Activated gamma-delta T cell treated with Interleukin-2 at 50 U/mL for 16 hours (primary cell): ENCODE measurements at places on chromosomes 3 and 15.

DNA sequence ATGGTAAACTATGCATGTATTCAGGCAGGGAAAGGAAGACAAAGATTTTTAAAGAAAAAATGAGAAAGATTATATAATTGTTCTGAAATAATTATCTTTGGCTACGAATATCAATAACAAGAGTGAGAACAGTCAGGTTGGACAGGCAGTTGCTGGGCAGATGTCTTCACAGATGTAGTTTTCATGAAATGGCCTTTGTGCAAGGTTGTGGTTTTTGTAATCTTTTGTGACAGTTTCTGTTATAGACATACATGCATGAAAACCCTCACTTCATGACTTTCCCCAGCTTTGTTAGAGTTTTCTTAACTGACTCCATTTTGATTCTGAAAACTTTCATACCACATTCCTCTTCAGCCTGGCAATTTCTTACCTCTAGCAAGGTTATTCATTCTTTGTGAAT, 34.9 kb upstream of the SLC25A36 start:
- DNase-seq: no peak

- DNase-seq: no peak
These were observed 343.0 kb upstream of the THRB start for GRCh38 chr3:24837601-24838000.

DNA sequence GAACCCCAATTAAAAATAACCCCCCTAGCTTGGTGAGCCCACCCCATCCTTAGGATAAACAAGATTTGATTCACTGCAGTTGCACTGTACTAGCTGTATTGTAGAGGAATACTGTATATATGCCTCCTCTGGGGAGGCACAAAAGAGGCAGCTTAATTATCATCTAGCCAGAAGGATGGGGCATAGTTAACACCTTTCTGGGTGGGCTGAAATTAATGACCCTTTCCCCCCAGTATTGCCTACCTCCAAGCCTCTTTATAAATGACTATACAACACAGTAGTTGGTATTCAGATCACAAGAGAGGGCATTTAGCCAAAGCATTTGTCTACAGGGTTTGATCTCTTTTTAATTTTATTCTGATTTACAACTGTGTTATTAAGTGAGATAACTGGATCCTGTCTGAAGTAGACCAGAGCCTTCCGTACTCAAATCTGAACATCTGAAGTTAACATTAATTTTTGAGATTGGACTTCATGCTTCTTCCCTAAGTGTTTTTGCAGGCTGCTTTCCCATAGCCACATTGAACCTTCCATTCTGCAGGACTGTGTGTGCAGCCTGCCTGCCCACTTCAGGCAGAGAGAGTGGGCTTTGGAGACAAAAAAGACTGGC, 807.0 kb upstream of the ARRDC4 start:
- DNase-seq: no peak

GRCh38 chr15:73329501-73330200, 39.1 kb downstream of the HCN4 start:
- DNase-seq: no peak

DNA sequence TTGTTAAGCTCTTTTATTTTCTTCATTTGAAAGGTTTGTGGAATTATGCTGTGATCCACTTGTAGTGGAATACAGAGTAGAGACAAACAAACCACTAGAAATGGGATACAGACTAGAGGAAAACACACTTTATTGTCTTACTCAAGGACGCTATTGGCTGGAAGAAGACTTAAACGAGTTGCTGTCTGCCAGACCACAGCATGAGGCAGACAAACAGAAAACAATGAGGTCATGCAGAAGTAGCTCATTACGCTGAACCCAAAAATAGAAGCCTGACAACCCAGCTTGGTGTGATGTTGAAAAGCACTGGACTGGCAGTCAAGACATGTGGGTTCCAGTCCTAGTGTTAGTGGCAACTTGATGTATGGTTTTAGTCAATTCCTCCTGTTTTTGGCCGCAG, 62.4 kb upstream of the P3H2 start:
- DNase-seq: no peak

DNA sequence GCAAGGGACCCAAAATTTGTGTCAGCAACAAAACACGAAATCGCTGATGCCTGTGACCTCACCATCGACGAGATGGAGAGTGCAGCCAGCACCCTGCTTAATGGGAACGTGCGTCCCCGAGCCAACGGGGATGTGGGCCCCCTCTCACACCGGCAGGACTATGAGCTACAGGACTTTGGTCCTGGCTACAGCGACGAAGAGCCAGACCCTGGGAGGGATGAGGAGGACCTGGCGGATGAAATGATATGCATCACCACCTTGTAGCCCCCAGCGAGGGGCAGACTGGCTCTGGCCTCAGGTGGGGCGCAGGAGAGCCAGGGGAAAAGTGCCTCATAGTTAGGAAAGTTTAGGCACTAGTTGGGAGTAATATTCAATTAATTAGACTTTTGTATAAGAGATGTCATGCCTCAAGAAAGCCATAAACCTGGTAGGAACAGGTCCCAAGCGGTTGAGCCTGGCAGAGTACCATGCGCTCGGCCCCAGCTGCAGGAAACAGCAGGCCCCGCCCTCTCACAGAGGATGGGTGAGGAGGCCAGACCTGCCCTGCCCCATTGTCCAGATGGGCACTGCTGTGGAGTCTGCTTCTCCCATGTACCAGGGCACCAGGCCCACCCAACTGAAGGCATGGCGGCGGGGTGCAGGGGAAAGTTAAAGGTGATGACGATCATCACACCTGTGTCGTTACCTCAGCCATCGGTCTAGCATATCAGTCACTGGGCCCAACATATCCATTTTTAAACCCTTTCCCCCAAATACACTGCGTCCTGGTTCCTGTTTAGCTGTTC, 34.9 kb downstream of the CHDH start:
- no peak for DNase-seq

DNA sequence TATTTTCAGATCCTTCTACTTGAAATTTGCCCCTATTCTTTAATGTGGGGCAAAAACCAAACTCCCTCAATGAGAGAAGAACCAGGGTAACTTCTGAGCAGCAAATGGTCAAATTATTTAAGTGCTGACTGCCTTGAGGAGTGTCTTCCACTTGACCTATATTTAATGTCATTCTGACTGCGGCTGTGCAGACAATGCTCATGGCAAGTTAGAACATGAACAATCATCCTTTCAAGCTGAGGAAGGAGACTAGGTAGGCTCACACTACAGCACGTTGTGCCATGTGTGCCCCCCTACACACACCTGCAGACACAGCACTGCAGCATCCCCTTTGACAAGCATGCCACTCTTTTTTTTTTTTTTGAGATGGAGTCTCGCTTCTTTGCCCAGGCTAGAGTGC, 98.2 kb downstream of the OSBPL10 start:
- no peak for DNase-seq

GRCh38 chr3:26559227-26559626, 63.3 kb upstream of the LRRC3B start:
- no peak for DNase-seq

DNA sequence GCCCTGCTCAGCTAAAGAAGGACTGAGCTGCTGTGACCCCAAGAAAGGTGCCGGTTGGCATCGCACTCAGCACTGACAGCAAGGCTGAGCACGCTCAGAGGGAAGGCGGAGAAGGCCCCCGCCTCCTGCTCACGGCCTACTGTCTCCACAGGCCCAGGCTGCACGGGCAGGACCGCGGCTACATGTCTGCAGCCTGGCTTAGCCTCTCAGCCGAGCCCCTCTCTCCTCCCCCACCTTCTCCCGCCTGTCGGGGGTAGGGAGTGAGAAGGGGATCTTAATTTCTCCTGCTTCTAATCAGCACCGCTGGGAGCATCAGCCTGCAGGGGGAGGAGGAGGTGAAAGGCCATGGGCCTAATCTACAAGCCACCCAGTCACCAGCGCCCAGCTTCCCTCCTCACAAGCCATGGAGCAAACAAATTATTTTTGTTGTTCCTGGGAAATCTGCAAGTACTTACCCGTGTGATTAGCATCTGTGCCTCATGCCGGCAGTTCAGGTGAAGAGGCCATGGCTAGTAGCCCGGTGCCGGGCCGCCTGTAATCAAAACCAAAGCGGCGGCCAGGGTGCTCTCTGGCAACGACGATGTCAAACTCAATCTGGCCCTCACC, 68.1 kb downstream of the EPHB3 start:
- no peak for DNase-seq

GRCh38 chr3:117114517-117115265, 405.1 kb downstream of the TUSC7 start:
- DNase-seq: no peak

DNA sequence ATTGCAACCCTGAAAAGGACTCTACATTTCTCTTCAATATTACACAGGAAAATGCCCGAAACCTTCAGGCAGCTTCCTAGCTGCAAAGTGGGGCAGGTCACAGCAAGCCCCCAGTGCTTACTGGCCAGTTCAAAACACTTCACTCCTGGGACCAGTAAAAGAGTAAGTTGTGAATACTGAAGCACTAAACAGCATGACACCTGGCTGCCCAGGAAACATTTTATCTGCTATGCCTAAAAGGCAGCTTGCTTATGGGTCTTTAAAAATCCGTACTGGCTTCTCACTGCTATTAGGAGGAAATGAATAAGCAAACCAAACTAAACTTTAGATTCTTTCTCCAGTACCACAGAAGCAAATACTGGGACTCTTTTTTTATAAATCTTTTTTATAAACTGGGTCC, 457.9 kb upstream of the ALCAM start:
- DNase-seq: no peak

- DNase-seq: no peak
These were observed 869 bp downstream of the ACSBG1 start for GRCh38 chr15:78233496-78233895.

- no peak for DNase-seq
These were observed 815.1 kb downstream of the VGLL3 start for GRCh38 chr3:86175593-86176444.

DNA sequence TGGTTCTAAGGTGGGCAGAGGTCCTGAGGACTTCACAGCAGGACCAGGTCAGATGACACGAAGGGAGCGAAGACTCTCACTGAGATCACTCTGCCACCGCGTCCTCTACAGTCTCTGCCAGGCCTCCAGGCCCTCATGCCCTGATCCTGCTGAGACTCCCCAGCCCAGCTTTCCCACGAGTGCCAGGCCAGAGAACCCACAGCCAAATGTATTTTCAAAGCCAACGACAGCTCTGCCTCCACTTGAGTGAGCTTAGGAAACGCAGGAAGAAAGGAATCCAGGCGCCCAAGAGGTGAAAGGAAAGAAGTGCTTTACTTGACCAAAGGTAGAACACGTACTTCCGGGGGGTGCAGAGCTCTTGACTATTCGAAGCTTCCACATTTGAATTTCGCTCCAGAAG, 275.0 kb downstream of the XXYLT1 start:
- DNase-seq: no peak

GRCh38 chr15:64717735-64718495, 57.5 kb downstream of the RBPMS2 start:
- DNase-seq: no peak

DNA sequence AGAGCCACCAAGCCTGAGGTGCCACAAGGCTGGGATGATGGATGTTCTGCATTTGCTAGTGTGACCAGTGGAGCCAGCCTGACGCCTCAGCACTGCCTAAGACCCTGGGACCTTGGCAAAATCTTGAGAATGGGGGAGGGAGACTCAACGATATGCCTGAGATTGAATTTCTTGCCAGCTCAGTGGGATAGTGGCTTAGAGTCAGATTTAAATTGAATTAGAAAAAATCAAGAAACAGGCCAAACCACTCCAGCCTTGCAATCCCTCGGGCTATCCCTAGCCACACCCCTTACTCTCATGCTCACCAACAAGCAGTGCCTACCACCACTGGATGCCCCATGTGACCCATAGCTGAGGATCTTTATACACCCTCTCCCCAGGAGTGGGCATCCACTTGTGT, 18.7 kb upstream of the PDE8A start:
- DNase-seq: no peak

GRCh38 chr3:149198611-149199010, 23.0 kb downstream of the CP start:
- DNase-seq: no peak

GRCh38 chr3:43770426-43771103, 79.8 kb downstream of the ABHD5 start:
- DNase-seq: peak; percentile 9

- DNase-seq: no peak
These were observed 18.2 kb upstream of the HRH1 start for GRCh38 chr3:11136116-11136515.

DNA sequence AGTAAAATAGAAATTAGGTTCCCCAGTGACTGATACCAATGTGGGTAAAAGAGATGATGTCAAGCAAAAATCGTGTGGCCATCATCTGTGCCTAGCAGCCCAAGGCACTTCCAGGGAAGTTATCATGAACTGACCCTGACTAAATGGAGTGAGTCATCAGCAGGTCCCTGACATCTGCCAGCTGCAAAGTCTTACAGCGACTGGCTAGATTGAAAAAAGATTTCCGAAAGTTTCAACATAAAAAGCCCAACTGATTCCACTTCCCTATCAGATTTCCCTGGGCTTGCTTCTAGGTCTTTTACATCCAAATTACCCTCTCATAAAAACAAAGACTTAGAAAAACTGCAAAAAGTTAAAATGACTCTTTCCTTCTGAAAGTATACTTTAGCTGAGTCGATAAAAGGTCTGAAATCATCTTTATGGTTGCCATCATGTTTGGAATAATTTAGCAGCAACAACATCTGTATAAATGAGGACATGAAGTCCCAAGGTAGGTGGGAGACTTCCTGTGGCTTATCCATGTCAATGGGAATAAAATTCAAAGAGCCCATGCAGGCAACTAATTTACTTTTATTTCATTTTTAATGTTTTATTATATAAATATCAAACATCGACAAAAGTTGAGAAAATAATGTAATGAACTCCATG, 342.8 kb downstream of the ERC2 start:
- no peak for DNase-seq

DNA sequence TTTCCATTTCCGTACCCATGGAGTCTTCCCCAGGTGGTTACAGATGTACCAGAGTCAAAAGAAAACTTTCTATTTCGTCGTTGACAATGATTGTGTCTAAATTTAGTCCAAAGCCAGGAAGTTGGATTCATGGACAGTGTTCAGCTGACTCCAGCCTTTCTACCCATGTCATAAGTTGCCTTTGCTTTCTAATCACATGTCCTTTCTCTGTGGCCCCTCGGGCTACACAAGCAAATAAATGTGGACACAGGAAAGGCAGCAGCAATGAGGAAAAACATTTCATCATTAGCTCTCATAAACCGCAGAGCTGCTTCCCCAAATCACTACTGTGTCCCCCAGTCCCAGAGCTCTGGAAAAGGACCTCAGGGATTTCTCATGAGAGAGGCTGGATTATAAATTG, 82.0 kb downstream of the USF3 start:
- no peak for DNase-seq

GRCh38 chr3:63042833-63043232, 167.6 kb upstream of the CADPS start:
- DNase-seq: no peak

GRCh38 chr15:38611228-38611627, 46.6 kb upstream of the RASGRP1 start:
- DNase-seq: peak; percentile 26

- no peak for DNase-seq
These were observed 17.8 kb downstream of the PDCD10 start for GRCh38 chr3:167716920-167717319.

- DNase-seq: no peak
These were observed 60.2 kb downstream of the FBLN2 start for GRCh38 chr3:13608969-13609725.

DNA sequence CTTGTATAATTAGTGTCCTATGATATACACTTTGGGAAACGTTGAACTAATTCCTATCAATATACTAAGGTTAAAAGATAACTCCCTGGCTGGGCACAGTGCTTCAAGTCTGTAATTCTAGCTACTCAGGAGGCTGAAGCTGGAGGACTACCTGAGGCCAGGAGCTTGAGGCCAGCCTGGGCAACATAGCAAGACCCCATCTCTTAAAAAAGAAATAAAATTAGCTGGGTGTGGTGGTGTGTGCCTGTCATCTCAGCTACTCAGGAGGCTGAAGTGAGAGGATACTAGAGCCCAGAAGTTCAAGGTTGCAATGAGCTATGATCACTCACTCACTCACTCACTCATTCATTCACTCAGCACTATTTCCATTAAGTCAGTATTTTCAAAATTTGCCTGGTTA, 55.2 kb downstream of the SLC12A6 start:
- DNase-seq: no peak
